ENCODE measurements at places on chromosomes 1 and 21.

DNA sequence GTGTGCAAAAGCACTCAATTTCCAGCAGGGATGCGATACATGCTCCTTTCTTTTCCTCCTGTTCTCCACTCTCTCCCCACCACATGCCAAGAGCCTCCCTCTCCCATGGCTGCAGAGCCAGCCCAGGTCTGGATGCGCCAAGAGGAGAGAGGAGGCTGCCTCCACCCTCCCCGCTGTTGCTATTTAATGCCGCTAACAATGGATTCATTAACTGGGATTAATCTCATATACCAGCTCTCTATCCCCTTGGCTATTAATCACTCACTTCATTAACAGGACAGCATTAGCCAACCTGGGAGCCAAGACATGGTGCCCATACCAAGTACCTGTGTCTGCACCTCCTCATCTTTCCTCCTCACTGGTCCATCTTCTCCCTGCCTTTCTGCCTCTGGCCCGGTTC is 49.1 kb upstream of the SCMH1 start:
- no peak for DNase-seq

DNA sequence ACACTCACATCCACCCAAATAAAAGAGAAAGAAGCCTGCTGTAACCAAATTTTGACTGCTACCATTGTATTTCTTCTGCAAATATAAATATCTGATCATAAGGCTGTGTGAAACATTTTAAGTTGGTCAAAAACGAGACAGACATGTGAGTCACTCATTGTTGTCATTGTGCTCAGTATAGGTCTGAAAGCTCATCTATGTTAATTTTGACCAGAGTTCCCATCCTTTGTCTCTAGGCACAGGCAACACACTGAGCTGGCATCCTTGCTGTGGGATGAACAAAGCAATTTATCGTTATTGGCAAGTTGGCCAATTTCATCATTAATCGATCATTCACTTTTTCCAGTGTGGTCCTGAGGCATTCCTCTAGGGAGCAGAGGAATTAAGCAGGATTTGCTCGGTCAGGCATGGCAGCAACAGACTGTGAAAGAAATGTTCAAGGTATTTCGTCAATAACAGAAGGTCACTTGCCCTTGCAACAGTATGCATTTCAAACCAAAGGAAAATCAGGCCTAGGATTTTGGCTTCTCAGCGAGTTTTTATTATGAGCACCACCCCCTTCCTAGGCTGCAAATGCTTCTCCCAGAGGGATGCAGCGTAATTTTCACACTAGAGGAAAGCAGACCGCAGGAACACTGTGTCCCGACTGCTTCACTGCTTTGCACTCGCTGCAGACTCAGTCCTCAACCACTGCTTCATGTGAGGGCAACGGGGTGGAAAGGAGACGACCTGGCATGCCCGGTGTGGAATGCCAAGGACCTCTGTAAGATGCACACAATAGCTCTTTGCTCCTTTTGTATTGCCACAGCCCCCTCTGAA is 87.9 kb upstream of the SMYD2 start:
- DNase-seq = no peak

DNA sequence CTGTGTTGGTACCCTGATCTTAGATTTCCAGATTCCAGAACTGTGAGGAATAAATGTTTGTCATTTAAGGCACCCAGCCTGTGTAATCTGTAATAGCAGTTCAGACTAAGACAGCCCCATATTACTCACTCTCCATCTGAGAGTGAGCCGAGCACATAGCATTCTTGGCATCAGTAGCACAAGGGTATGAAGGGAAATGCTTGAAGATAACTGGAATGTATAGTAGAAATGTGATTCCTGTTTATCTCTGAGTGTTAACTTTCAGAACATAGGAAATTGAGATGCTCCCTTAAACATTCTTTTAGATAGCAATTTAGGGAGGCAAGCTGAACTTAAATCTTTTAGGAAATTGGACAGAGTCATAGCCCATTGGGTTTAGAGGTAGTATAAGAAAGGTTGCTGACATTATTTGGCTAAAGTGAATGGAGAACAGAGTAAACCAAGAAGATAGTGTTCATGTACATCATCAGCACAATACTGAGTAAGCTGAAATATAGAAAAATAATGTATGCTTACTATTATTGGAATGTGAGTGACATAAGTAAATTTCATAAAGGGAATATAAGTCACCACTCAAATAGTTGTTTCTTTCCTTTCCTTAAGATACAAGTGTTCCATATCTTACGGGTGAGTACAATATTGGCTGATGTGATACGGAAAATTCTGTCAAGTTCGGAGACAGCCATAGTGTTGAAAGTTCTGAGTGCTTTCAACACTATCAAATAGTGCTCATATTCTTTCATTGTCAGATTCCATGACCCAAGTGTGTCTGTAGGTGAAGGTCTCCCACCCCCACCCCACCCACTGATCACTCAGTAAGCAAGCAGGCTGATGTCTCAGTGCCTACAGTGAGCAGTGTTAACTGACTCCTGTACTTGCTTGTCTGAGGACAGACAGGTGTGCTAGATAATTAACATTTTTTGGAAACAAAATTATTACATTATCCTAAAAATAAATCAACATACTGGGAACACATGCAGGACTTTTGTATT is 73.7 kb downstream of the LRRC8D start:
- peak; percentile 96 for DNase-seq

GRCh38 chr1:19560480-19560879 is 75.1 kb upstream of the CAPZB start:
- DNase-seq = no peak
